ENCODE measurements at places on chromosomes 5 and 9.

DNA sequence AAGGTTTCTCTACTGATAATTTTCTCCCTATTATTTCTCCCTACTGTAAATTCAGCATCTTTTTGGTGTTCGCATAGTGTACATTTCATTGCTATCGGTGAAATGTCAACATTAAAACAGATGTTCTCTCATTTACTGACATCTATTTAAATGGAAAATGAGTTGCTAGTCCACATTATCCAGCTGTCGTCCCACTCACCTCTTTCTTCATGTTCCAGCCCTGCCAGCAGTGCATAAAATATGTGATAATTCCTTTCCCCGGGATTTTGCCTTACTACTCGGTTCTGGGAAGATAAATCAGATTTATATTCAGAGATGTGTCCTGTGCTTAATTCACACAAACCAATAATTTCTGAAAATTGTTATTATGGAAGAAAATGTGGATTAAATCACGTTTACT is 155.8 kb downstream of the MYO10 start:
- DNase-seq, result no peak

GRCh38 chr5:31717561-31717960 is 78.6 kb downstream of the PDZD2 start:
- no peak for DNase-seq

- DNase-seq, result peak; percentile 61
Observed at GRCh38 chr5:168409591-168410458, 76.4 kb upstream of the RARS1 start.

DNA sequence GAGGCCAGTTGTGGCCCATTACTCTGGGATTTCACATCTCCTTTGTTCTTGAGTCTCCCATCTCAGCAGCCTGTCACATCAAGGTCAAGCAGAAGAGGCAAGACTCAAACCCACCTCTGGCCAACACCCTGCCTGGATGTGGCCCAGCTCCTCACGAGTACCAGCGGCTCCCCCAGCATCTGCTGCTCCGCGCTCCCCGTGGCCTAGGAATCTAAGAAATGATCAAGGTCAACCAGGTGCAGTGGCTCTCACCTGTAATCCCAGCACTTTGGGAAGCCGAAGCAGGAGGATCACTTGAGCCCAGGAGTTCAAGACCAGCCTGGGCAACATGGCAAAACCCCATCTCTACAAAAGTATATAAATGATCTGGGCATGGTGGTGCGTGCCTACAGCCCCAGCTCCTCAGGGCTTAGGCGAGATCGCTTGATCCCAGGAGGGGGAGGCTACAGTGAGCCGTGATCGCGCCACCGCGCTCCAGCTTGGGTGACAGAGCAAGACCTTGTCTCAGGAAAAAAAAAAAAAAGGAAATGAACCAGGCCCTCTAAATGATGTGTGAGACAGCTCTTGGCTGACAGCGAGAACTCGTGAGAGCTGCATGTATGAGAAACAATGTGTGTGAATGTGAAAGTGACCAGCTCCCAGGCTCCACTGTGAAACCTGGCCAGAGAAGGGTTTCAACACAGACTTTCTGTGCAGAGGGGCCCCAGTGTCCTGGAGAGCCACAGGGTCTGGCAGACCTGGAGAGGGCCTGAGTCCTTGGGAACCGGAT is 61.6 kb upstream of the ANGPTL2 start:
- DNase-seq, result no peak

DNA sequence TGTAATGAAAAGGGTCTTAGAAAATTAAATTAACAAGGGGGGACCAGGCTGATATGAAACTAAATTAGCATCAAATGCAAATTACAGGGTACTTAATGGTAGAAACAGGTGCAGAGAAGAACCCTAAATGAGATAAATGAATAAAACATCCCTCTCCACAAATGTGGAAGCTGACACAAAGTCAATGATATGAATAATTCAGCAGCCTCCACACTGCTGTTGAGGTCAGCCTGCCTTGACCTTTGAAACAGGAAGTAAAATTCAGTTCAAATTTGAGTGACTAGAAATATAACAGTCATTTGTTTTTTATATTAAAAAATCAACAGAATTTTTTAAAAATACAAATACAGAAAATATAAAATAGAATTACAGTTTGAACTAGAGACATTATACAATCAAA is 40.0 kb downstream of the EBF1 start:
- DNase-seq, result no peak

DNA sequence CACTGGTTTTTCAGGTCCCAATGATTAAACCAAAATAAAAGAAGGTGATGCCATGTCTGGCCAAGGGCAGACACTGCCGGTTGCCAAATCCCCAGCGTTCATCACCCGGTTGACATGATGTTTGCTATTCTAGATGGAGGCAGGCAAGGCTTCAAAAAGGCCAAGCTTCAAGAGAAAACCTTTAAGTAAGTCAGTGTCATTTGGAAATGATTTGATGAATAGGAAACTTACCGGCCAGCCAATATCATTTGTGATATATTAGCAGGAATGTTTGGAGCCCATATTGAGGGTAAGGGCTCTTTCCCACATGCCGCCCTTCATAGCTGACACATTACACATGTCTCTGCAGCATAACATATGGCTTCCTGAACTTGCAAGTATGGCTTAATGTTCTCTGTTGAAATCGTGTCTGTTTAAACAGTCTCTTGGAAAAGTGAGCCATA is 89.5 kb upstream of the TTC23L start:
- DNase-seq, result no peak

DNA sequence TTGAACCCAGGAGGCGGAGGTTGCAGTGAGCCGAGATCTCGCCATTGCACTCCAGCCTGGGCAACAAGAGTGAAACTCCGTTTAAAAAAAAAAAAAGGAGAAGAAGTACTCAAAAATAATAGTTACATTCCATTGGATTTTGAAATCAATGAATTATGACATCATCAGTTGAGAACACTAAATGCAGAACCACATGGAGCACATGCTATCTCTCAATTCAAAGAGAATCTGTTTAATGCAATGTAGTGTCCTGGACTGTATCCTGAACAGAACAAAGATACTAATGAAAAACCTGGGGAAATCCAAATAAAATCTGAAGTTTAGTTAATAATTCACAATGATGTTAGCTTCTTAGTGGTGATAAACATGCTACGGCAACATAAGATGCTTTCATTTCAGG is 20.3 kb downstream of the CDC14B start:
- no peak for DNase-seq

GRCh38 chr5:176628406-176629228 is 1.7 kb downstream of the SNCB start:
- no peak for DNase-seq

GRCh38 chr5:181189363-181189961 is 15.5 kb downstream of the TRIM7 start:
- DNase-seq, result peak; percentile 83

- DNase-seq, result no peak
Observed at GRCh38 chr5:150075233-150075632, 11.1 kb downstream of the CSF1R start.

- DNase-seq, result no peak
Observed at GRCh38 chr5:61767231-61768080, 435.4 kb downstream of the ZSWIM6 start.

DNA sequence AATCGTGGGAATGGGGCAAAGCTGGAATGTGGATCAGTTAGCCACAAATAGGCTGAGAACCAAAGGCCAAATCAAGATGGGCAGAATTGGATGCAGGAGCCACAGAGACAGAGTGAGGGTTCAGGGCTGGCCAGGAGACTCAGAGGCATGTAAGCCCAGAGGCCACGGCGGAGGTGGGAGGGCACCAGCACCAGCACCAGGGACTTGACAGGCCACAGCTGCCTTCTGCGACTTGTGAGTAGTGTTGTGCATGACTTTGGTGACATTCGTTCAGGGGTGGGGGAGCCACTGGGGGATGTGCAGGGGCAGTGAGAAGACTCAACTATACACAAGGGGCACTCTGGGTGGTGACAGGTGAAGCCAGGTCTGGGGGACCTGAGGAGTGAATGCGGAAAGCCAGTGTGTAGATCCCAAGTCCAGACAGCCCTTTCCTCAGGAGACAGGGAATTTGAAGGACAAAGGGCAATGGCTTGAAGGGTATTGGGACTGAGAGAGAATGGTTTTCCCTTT is 53.2 kb downstream of the TMOD1 start:
- DNase-seq, result no peak

DNA sequence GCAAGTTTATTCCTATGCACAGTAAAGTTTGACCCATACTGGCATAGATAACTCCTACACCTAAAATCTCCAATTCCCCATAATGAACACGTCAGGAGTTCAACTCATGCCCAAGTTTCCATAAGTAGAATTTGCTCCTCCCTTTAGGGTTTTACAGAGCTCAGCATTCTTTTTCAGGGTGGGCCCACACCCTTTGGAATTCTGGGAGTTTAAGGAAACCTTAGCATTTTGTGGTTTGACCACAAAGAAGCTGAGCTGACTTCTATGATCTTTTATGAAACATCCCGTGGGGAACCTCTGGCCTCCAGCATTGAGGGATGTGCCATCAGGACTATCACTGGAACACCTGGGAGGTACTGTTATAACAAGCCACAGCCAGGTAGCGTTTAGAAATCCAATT is 220.6 kb upstream of the MAP3K1 start:
- no peak for DNase-seq

DNA sequence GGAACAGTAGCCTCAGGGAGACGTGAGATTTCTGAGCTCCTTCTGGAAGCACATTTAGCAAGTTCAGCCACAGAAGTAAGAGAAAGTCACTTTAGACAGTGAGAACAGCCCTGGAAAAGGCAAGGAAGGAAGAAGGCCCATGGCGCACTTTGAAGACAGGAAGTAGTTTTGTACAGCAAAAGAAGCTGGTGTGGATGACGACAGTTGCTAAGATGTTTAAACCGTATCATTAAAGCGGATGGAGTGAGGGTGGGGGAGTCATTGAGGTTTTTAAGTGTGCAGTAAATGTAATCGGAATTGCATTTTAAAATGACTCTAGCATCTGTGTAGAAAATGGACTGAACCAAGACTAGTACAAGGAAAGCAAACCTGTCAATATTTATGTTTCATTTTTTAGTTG is 15.3 kb upstream of the TRPM3 start:
- no peak for DNase-seq

DNA sequence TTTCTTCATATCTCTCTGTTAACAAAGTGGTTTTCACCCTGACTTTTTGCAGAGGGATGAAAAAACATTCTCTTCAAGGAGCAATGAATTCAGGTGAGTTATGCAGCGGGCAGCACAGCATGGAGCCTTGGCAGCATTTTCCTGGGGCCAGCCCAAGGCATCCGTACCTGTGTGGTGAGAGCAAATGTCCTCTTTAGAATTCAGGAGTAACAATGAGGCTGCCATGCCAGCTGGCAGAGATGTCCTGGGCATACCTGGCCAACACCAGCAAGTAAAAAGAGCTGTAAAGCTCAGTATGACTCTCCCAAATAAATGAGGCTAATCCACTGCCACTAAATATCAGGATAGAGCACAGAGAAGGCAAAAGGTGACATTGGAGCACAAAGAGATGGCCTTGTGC is 277.6 kb upstream of the TRPC7 start:
- DNase-seq, result no peak

DNA sequence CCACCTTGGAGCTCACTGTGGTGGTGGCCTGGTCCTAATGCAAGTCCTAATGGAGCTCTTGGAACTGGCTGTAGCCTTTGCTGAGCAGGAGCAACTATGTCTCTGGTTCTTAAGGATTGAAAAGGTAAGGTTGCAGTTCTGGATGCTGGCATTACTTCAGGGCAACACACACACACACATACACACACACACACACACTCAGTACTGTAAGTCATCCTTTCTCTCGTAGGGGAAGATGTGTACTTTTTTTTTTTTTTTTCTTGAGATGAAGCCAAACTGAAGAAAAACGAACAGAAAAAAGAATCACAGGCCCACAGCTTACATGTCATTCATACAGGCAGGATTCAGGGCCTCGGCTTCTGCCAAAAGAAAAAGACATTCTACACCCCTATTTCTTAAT is 81.1 kb upstream of the RPS23 start:
- DNase-seq, result no peak

GRCh38 chr9:115038178-115038577 is 79.8 kb downstream of the TNC start:
- no peak for DNase-seq

DNA sequence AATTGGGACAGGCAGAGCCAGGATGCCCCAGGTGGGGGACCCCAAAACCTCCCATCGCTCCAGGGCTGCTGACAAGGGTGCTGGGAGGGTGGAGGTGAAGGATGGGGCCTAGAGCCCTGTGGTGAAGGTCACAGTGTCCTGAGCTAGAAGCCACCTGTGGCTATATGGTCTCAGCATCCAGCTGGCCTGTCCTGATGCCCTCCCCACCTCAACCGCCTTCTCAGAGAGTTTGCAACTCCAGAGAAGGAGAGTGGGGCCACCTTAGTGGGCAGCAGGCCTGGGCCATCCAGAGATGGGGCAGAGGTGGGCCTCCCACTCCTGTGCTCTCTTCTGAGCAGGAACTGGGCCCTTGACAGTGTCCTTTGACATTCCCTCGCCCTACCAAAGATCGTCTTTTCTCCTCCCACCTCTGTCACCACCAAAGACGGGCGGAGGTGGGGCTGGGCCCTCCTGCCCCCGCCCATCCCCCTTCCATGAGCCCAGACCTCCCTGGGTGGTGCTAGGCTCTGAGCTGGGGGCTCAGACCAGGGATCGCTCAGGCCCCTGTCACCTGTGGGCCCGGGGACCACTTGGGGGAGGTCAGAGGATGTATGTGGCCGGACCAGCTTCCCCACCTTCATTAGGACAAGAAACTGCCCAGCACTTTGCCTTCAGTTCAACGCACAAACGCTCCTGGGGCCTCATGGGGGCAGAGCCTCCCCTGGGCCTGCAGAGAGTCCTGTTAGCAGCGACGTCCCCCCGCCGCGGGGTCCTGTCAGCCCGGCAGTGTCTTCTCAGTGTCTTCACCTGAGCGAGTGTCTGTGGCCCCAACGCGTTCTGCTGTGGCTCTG is 10.0 kb upstream of the DOLPP1 start:
- DNase-seq, result no peak

DNA sequence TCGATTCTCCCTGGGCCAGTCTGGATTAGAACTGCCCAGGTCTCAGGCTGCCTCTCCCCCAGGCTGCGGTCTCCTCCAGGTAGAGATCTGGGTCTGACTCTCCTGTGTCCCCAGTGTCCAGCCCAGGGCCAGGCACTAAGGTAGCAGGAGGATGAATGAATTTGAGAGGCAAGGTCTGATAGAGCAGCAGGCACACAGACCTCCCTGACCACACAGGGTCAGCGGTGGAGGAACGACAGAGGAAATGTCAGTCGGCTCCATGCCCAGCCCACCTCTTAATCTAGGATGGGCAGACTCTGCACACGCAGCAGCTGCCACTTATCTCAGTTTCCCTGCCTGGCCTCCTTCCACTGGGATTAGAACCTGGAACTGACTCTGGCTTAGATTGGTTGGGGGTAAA is 272.7 kb upstream of the MVB12B start:
- no peak for DNase-seq

All from activated CD4-positive, alpha-beta memory T cell treated with anti-CD3 and anti-CD28 coated beads for 36 hours (primary cell).